ENCODE measurements at places on chromosomes 5 and 9. TPM values are rescaled to one million over a fixed set of nuclear protein-coding genes. Genes with fewer than 3 reads are reported as not detected.

- no peak for DNase-seq
Observed at GRCh38 chr9:112699230-112699629, 18.7 kb downstream of the INIP start.

TMOD1 gene
- 138 TPM for total RNA-seq

PCDHB13 gene
- total RNA-seq, result 0.81 TPM

GRCh38 chr5:73654171-73654811 is 28.3 kb downstream of the ARHGEF28 start:
- DNase-seq, result no peak

GRCh38 chr5:35202319-35203111 is 27.8 kb downstream of the PRLR start:
- DNase-seq, result no peak

MCTP1 gene
- 8.8 TPM for total RNA-seq

GRCh38 chr9:13570068-13570974 is 290.8 kb upstream of the MPDZ start:
- no peak for DNase-seq
